ENCODE measurements at places on chromosomes 7 and 10. TPM values are rescaled to one million over a fixed set of nuclear protein-coding genes. Genes with fewer than 3 reads are reported as not detected.

C10orf71 gene
- 0.12 TPM for total RNA-seq

MUC12 gene
- 6.2 TPM for total RNA-seq

PTF1A gene
- total RNA-seq = 5.0 TPM

- no peak for DNase-seq
Measured at GRCh38 chr7:70867513-70867912, 264.4 kb upstream of the GALNT17 start.

DNA sequence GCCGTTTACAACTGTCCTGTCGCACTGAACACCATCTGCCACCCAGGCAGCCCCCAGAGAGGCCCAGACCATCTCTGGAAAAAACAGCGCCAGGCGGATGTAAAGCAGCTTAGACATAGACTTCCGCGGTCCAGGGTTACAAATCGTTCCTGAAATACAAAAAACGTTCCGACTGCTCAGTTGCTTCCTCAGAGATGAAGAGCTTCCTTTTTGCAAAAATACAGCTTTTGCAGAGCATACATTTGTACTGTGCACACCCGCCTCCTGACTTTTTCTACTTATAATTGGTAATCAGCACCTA, 11.4 kb downstream of the DAGLB start:
- DNase-seq = no peak

- DNase-seq = peak; percentile 42
Measured at GRCh38 chr7:47689558-47689957, 107.6 kb upstream of the TNS3 start.

All from testis (tissue), 5 donors.